Activated CD4-positive, alpha-beta T cell treated with anti-CD3 and anti-CD28 coated beads, Interleukin-2, Interleukin-4, amounts not matched to agents 100 ng/mL and 50 ng/mL, durations not matched to agents 16 hours and 8 hours (primary cell): ENCODE measurements at places on chromosomes 6 and 20.
A peak's percentile ranks its signal among the peaks of the same experiment; 100 is the strongest.

GRCh38 chr6:20467437-20467836, 65.8 kb downstream of the E2F3 start:
- DNase-seq, result peak; percentile 27

DNA sequence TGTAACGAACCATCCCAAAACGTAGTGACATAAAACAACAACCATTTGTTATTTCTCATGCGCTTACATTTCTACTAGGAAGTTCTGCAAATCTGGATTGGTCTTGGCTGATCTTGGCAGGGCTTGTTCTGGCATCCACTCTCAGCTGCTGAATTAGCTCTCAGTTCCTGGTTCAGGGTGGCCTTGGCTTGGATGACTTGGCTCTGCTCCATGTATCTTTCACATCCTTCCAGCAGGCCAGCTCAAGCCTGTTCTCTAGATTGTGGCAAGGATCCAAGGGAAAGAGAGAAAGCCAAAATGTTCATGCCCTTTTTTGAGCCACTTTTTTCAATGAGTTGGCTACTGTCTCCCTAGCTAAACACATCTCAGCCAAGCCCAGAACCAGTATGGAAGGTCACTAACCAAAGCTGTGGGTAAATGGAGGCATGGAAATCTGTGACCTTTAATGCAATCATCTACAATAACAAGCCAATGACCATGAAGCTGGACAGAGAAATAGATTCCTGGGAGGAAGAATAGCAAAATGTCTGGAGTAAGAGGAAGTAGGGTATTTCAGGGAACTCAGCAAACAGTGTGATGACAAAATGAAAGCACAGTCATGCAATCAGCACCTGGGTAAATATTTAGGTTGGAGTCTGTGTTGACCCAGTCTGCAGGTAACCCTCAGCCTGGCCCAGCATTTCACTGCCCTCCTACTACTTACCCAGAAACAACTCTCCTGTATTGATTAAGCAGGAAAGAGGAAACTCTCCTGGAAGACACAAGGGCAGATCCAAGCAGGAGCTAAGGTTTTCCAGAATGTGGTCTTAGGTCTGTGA, 32.7 kb upstream of the SNAP25 start:
- no peak for DNase-seq

- no peak for DNase-seq
These were observed 5.7 kb downstream of the VTA1 start for GRCh38 chr6:142152746-142153145.

DNA sequence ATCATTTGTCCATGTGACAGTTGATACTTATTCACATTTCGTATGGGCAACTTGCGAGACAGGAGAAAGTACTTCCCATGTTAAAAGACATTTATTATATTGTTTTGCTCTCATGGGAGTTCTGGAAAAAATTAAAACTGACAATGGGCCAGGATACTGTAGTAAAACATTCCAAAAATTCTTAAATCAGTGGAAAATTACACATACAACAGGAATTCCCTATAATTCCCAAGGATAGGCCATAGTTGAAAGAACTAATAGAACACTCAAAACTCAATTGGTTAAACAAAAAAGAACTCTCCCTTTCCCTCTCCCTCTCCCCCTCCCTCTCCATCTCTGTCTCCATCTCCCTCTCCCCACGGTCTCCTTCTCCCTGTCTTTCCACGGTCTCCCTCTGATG, 19.4 kb upstream of the EIF2S2 start:
- DNase-seq, result no peak

- DNase-seq, result no peak
These were observed 18.8 kb downstream of the PARD6B start for GRCh38 chr20:50750145-50750671.

GRCh38 chr6:34357937-34358336, 34.5 kb downstream of the NUDT3 start:
- DNase-seq, result no peak

GRCh38 chr6:30074331-30075093, 1.1 kb downstream of the RNF39 start:
- DNase-seq, result no peak

- no peak for DNase-seq
These were observed 492.9 kb downstream of the PRKN start for GRCh38 chr6:162234631-162235030.

GRCh38 chr6:29131691-29132090, 23.8 kb downstream of the OR2J3 start:
- no peak for DNase-seq

GRCh38 chr6:3318821-3319540, 60.2 kb downstream of the PSMG4 start:
- DNase-seq, result no peak

GRCh38 chr6:151702851-151703658, 104.4 kb upstream of the ESR1 start:
- peak; percentile 78 for DNase-seq

GRCh38 chr6:66735106-66735890, 1028.3 kb upstream of the EYS start:
- no peak for DNase-seq

GRCh38 chr20:44886266-44886651, 754 bp downstream of the YWHAB start:
- no peak for DNase-seq

GRCh38 chr20:36585410-36586125, 12.2 kb downstream of the TGIF2 start:
- no peak for DNase-seq

DNA sequence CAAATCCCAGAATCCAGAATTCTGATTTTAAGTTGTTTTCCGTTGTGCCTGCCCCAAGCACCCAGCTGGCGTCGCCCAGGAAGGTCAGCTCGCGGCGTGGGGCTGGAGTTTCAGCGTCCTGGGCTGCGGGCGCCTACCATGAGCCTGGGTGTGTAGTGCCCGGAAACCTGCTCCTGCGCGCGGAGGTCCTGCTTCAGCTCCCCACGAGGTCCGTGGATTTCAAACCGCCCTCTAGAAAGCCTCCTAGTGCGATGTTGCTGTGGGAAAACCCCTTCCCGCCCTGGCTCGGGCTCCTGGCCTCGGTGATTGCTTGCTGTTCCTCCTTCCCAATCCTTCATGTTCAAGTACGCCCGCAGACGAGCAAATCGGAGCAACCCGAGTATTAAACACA, 51.3 kb upstream of the NRN1 start:
- no peak for DNase-seq

DNA sequence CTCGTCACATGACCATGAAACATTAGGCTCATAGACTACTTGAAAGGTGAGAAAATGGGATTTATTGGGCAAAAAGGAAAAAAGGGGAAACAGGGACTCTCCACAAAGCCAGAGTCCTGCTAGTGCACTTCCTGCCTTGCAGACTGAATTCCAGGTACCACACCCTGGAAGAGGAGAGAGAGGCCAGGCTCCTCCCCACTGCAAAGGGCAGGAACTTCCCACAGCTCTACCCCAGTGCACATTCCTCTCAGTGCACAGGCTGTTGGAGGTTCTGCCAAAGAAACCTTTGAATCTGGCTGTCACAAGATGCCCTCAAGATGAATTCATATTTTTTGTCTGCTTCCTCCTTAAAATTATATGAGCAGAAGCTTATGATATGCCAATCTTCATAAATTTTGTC, 920.4 kb upstream of the GJE1 start:
- no peak for DNase-seq

DNA sequence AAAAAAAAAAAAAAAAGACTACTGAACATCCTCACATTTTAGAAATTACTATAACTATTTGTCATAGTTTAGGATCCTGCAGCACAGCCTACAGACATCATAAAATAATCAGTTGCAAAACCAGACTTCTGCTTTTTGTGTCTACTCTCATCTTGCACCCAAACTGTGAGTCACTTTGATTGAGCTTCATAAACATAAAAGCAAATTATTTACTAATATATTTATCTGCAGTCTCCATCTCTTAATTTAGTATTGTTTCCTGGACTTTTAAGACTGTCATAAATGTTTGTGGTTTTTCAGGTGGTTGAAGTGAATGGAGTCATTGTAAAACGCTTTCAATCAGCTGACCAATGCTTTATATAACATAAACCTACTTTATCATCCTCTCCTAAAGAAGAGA, 14.8 kb upstream of the CALHM6 start:
- DNase-seq, result no peak

GRCh38 chr6:142950291-142950690, 5.3 kb upstream of the HIVEP2 start:
- DNase-seq, result no peak

DNA sequence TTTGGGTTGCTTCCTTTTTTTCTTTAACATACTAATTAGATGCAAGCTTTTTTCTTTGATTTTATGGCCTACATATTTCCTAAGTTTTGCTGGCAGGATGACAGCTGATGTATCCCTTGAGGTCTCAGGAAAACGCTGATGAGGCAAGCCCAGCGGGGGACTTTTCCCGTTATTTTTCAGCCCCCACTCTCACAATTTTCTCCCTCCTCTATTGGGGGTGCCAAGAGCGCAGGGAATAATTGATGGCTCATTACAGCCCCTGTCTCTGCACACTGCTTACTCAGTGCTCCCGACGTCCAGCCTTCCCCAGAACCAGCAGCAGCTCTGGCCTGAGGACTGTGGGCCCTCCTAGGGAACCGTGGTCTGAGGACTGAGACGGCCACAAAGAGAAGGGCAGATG, 38.6 kb upstream of the VSTM2L start:
- no peak for DNase-seq

GRCh38 chr20:50244352-50245149, 53.9 kb downstream of the CEBPB start:
- DNase-seq, result no peak

- no peak for DNase-seq
These were observed 3.2 kb upstream of the RWDD1 start for GRCh38 chr6:116568111-116568510.

- no peak for DNase-seq
These were observed 78.3 kb downstream of the PHIP start for GRCh38 chr6:78999737-79000136.

DNA sequence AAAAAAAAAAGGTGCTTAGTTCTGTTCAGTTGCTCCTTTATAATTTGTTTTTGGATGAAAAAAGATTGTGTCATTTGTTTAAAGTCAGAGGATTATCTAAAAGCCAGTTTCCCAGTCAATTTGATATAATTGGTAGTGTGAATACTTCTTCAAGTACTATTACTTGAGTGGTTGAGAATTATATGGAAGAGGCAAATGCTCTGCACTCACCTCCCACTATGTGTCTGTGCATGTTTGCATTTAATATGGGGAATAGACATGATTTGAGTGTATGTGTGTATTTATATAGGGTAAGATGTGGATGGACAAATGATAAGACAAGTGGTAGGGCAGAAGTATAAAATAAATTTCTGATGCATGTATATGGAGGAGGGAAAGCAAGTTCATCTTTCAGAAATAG, 15.8 kb downstream of the GJA1 start:
- DNase-seq, result no peak

- DNase-seq, result no peak
These were observed 9.8 kb downstream of the RAET1G start for GRCh38 chr6:149913085-149913484.

DNA sequence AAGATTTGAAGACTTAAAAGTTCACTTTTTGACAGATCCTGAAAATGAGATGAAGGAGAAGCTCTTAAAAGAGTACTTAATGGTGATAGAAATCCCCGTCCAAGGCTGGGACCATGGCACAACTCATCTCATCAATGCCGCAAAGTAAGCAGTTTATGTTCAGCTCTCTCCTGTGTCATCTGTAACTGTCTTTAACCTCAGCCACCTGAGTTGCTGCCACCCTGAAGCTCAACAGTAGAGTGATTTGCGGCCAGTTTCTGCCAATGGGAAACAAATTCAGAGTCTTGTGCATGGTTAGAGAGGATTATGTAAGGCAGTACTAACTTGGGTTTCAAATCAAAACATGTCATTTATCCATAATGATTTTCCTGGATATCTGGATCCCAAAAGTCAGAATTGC, 10.1 kb downstream of the TNFAIP3 start:
- no peak for DNase-seq

- peak; percentile 56 for DNase-seq
These were observed 60.2 kb upstream of the RALY start for GRCh38 chr20:33933469-33933909.

DNA sequence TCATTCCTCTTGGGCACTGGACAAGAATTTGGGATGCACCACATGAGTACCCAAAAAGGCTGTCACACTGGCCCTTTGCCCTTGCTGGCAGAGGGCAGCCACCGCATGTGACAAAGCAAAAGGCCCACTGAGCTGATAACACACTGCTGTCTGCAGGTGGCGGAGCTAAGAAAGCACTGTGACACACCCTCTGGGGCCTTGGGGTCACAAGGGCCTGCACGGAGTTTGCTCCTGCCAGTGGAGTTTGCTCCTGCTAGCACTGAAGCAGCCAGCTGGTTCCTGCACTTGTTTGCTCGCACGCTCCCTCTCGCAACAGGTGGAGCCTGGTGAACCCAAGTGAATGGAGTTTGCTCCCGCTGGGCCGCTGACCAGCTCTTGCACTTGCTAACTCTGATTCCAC, 132.6 kb downstream of the LCA5 start:
- DNase-seq, result no peak

DNA sequence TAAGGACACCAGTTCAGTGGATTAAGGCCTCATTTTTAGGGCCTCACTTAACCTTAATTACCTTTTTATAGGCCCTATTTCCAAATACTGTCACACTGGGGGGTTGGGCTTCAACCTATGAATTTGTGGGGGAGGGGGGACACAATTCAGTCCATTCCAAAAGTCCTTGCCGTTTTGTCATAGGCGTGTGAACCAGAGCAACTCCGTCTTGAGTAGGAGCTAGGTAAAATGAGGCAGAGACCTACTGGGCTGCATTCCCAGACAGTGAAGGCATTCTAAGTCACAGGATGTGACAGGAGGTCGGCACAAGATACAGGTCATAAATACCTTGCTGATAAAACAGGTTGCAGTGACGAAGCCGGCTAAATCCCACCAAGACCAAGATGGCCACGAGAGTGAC, 113.5 kb upstream of the SNX9 start:
- DNase-seq, result no peak

DNA sequence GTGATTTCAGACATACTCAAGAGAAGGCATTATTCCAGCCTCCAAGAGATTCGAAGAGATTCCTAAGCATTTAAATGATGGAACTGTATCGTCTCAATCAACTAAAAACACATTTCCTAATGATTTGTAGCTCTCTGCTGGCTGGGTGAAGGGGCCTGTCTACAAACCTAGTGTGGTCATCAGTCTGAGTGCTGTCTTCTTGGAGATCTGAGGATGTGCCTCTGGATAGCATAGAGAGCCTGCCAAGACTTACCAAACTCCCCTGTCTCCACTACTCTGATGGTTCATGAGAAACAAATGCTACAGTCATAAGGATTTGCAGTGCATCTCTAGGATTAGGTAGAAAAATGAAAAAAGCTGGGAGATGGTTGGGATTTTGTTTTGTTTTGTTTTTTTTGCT, 176.9 kb upstream of the CITED2 start:
- no peak for DNase-seq

GRCh38 chr6:108568551-108569305, 8.0 kb downstream of the FOXO3 start:
- no peak for DNase-seq
